ENCODE measurements at places on chromosomes 11 and 22. TPM values are rescaled to one million over a fixed set of nuclear protein-coding genes. Genes with fewer than 3 reads are reported as not detected.

DNA sequence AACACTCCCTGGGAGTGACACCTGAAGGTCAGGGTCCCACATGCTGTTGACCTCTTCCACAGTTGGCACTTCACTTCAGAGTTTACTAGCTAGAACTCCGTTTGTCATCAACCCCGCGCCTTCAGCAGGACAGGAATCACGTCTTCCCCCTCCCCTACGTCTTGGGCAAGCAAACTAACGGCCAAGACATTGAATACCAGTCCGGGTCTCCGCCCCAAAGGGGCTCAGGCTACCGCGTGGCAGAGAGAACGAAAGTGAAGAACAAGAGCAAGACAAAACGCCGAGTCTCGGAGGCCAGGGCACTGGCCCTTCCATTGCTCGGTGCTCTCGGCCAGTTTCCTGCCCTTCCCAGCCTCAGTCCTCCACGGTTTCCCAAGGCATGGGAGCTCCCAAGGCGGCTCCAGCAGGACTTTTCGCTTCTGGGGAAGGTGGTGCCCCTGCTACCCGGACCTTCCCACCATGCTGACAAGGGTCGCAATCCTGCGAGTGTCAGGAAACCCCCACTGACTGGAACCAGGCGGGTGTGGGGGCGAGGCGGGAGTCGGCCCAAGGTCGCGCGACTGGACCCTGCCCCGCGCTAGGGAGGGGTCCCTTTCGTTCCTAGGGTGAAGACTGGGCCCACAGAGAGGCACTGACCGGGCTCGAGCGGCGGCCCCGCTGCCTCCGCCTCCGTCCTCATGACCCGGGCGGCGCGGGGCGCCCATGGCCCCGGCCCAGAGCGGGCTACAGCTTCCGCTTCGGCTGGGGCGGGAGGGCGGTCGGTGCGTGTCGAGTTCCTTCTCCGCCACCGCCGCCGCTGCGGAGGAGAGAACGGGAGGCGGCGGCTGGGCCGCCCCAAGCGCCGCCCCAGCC lies at the start of gene GUCD1:
Gene GUCD1, minus strand, starts transcription at position 826 of the 852 bp plus-strand sequence. Its CDS starts 147 bp downstream, at position 679.
- DNase-seq: peak; percentile 55

Gene KIRREL3
- 1.1 TPM for total RNA-seq

GRCh38 chr11:58199271-58199670 lies 4.7 kb downstream of the OR1S2 start:
- DNase-seq: no peak

GRCh38 chr11:110565357-110566336 lies 135.9 kb downstream of the FDX1 start:
- DNase-seq: peak; percentile 40

Gene C11orf97
- total RNA-seq: not detected

GRCh38 chr11:68942095-68942620 lies 38.5 kb downstream of the IGHMBP2 start:
- DNase-seq: no peak

Gene PITPNM1
- total RNA-seq: 32.8 TPM

Gene SCUBE2
- total RNA-seq: 42.1 TPM

Gene INPP5J
- 1.5 TPM for total RNA-seq

GRCh38 chr11:128906185-128907050 lies 15.3 kb downstream of the KCNJ5 start:
- no peak for DNase-seq

DNA sequence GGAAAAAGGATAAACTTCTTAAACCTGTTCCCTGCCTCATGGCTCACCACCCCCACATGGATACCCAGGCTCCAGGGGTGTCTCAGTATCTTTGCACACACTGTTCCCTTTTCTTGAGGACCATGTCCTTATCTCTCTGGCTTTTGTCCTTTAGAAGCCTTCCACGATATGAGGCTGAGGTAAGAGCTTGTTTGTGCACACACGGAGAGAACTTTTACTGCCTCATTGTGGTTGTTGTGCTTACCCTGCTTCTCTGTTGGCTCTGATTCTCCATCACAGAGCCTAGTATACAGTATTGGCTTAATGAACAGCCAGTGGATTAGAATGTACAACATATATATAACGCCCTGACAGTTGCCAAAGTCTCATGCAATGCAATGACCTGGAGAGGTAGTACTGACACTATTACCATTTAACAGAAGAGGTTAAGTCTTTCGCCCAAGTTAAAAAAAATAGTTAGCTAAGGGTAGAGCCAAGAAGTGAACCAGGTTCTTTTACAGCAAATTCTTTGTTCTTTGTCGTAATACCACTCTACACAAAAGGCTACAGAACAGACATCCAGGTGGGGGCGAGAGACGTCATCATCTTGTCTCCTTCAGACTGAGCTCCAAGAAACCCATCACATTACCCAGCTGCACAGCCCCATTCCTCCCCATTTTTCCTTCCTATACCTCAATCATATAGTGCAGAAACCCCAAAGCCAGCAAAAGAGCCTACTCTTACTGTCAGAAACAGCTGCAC lies 117.3 kb downstream of the PLEKHA7 start:
- no peak for DNase-seq

GRCh38 chr11:117182551-117182935 lies 4.0 kb downstream of the SIDT2 start:
- no peak for DNase-seq

Gene SLC22A8
- total RNA-seq: not detected

Gene TRIM49D1
- not detected for total RNA-seq

Gene TYR
- total RNA-seq: not detected

GRCh38 chr22:44609400-44609988 lies 92.5 kb upstream of the PRR5 start:
- no peak for DNase-seq

GRCh38 chr11:69667619-69668604 lies 7.2 kb downstream of the LTO1 start:
- DNase-seq: no peak

Gene DCHS1
- total RNA-seq: 4.5 TPM

GRCh38 chr11:2296913-2297622 lies 4.7 kb downstream of the C11orf21 start:
- DNase-seq: no peak

GRCh38 chr11:69003866-69004367 lies 9.1 kb downstream of the MRGPRF start:
- DNase-seq: no peak

Measured in neural progenitor cell (in vitro differentiated cells).